ENCODE measurements at places on chromosomes 4 and X.

DNA sequence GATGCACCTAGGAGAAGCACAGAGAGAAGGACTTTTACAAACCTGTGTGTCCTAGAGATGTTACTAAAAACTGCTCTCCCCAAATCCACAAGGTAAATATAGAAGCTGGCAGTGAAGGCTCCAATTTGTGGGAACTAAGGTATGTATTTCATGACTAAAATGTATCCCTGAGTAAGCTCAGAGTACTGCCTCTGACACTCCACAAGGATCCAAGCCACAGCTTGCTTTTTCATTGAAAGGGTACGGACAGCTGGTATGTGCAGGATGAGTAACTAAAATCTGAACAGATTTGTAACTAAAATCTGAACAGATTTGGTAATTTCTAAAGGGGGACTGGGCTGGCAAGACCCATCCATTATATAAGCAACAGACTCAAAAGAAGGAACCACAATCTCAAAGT lies 187.6 kb downstream of the DCLK2 start:
- no peak for DNase-seq

GRCh38 chrX:27918799-27919198 lies 62.5 kb downstream of the DCAF8L1 start:
- DNase-seq = no peak

- DNase-seq = no peak
These were observed 216.1 kb upstream of the FAT1 start for GRCh38 chr4:186939766-186940165.

- DNase-seq = no peak
These were observed 227.3 kb downstream of the KDR start for GRCh38 chr4:54898056-54898562.

DNA sequence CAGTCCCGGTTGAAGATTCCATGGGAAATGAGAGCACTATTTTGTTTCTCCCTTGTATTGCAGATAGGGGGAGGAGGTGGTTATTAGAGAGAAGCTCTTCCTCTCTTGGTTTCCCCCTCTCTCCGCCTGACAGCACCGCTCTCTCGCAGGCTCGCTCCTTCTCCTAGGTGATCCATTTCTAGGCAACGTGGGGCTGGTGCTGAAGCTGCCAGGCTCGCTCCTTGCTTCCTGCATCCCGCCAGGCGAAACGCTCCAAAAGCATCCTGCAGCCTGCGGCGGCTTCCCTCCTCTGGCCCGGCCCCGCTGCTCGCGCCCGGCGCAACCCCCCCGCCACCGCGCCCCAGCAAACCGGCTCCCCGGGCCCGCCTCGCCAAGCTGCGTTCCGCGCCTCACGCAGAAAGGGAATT lies at the start of gene GRID2:
Gene GRID2, plus strand, starts transcription at position 346 of the 407 bp plus-strand sequence.
- peak; percentile 76 for DNase-seq

GRCh38 chr4:13174001-13174400 lies 310.1 kb downstream of the RAB28 start:
- DNase-seq = no peak

DNA sequence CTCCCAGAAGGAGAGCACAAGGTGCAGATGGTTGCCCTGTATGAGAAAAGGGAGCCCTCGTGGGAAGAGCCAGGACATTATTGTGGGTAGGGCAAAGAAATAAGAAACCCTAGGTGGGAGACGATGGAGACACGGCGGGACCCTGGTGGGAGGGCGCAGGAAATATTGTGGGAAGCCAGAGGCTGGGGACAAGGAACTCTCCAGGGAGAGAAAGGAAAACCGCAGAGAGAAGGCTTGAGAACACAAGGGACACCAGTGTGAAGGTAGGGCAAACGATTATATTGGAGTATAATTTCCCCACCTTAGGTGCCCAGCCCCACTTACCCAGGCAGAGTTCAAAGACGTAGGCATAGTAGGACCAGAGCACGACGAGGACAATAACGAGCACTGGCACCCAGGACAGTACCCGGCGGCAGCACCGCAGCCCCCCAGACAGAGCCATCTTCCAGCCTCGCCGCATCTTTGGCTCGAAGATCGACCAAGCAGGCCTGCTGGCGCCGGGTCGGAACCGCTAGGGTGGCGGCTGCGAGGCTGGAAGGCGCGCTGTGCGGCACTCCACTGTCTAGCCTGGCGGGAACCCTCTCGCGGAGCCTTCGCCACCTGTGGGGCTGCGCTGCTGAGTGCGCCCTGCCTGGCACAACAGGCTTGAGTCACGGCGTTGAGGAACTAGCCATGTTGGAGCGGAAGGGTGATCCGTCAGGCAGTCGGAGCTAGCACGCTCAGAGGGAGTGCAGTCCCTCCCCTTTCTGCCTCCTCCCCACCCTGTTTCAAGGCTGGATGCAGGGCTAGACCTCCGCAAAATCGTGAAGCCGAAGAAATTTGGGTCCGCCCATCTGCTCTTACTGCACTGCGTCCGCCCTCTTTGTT lies at the start of gene ZDHHC15:
Gene ZDHHC15, minus strand, starts transcription at position 473 of the 867 bp plus-strand sequence. Its CDS starts 13 bp downstream, at position 460.
- DNase-seq = peak; percentile 25

DNA sequence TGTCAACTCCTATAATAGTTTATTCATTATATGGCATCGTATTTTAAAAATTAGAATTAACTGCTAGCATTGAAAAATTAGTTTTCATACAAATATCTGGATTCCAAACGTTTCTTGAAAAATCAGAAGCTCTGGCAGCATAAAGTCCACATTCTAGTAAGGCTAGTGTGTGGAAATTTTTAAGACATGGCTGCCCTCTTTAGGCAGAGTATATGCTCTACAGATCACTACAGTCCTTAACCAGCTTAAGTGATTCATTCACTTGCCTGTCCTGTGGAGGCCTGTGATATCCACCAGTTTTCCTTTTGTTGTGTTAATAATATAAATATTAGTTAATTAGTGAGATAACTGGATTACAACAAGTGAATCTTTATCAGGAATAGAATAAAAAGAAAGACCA lies 287.2 kb downstream of the OPHN1 start:
- no peak for DNase-seq

- DNase-seq = no peak
These were observed 219.2 kb upstream of the FAT1 start for GRCh38 chr4:186942758-186943377.

DNA sequence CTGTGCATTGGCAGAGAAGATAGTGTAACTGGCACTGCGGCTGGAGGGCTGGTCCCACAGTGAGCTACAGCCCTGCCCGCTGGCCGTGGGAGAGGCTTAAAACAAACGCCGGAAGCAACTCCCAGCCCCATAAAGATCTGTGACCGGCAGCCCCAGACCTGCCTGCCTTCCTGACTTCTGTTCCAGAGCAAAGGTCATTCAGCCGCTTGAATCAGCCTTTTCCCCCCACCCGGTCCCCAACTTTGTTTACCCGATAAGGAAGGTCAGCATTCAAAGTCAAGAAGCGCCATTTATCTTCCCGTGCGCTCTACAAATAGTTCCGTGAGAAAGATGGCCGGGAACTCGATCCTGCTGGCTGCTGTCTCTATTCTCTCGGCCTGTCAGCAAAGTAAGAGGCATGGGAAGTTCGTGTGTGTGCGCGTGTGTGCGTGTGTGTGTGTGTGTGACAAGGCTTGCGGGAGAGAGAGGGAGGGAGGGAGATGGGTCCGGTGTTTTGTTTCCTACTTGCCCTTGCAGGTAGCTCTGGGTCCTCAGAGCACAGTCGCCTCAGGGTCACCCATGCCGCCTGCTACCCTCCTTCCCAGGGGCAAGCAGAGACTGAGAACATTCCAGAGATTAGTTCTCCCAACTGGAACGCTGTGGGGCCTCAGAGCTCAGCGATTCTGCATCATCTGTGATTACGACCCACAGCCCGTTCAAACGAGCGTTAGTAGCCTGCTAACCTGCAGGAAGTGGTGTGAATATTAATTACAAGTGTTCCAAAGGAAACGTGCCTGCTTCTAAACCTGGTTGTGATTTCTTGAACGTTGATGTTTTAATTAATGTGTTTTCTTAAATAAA lies at the start of gene MGST2:
Gene MGST2, plus strand, starts transcription at position 130 of the 840 bp plus-strand sequence. Its CDS starts 201 bp downstream, at position 331.
- DNase-seq = peak; percentile 20

DNA sequence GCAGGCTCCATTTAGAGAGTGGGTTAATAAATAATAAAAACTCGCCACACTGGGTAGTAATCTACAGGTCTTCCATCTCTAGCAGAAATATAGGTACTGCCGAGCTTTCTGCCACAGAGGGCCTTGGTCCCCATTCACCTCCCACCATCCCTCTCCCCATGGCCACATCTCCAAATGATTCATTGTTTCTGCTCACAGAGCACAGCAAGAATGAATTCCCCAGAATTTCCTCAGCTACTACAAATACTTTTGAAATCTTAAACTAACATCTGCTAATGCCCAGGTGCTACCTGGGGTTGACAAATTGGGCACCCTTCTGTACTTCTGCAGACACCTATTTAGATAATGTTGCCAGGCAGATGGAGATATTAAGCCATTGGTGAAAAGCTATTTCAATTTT lies 5.1 kb downstream of the PHEX start:
- DNase-seq = no peak

GRCh38 chrX:129622757-129623301 lies 31.9 kb downstream of the APLN start:
- DNase-seq = no peak

GRCh38 chr4:83272900-83273299 lies 11.7 kb downstream of the COQ2 start:
- no peak for DNase-seq

- DNase-seq = no peak
These were observed 837 bp downstream of the NAT8L start for GRCh38 chr4:2059726-2060602.

DNA sequence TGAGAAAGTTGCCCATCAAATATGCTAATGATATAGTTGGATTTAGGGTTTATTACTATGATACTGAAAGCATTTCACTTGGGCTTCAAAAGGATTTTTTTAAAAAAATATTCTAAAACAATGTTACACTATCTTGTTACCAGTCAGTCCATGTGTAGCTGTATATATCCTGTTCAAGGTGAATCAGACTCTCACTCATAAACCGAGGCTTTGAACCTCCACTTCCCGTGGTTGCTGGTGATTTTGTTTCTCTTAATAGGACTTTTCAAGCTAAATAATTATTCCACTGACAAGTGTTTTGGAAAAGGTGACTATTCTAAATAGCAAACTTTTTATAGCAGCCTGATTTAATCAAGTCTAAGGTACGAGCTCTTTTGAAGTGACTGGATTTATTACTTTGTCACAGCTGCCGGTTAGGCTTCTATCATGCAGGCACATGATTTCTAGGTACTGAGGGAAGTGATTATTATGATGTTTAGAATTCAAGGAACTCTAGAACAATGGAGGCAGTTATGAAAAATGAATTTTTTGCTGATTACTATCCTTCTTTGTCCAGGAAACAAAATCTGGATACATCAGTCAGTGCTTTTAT lies 287.7 kb downstream of the KCTD8 start:
- no peak for DNase-seq

DNA sequence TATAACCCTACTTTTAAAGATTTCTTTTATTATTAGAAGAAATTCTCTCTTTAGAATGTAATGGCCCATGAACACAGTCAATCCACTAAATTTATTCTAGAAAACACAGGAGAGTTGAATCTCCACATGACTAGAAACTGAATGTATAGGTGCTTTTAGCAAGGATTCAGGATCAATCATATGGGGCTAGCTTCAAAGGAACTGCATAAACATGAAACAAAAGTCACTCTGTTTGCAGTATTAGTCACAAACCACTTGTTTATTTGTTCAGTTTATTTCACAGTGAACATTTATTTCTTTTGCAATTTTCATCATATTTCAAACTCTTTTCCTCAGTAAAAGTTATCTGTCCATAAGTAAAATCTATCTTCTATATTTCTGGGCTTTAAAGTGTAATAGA lies 1604.6 kb downstream of the PCDH18 start:
- no peak for DNase-seq

GRCh38 chr4:100246697-100247096 lies 56.4 kb upstream of the DDIT4L start:
- no peak for DNase-seq

- DNase-seq = no peak
These were observed 31.6 kb upstream of the C1QTNF7 start for GRCh38 chr4:15396157-15396800.

DNA sequence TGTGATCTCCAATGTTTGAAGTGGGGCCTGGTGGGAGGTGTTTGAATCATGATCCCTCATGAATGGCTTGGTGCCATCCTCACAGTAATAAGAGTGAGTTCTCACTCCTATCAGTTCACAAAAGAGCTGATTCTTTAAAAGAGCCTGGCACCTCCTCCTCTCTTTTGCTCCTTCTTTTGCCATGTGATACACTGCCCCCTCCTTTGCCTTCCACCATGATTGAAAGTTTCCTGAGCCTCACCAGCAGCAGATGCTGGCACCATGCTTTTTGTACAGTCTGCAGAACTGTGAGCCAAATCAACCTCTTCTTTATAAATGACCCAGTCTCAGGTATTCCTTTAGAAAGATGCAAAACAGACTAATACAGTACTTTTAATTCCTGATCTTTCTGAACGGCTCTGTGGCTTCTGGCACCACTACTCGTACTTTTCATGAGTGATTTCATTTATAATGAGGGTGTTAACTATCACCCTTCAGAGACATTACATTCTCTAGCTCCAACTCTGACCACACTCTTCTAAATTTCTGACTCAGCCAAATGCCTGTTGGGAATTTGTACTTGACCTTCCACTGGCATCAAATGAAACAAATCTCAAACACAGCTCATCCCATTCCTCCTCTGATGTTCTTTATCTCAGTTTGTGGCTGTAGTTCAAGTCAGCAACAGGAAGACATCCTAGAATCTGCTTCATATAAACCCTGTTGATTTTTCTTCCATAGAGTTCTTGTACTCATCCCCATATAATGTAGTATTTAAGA lies 4.2 kb downstream of the UFSP2 start:
- no peak for DNase-seq

DNA sequence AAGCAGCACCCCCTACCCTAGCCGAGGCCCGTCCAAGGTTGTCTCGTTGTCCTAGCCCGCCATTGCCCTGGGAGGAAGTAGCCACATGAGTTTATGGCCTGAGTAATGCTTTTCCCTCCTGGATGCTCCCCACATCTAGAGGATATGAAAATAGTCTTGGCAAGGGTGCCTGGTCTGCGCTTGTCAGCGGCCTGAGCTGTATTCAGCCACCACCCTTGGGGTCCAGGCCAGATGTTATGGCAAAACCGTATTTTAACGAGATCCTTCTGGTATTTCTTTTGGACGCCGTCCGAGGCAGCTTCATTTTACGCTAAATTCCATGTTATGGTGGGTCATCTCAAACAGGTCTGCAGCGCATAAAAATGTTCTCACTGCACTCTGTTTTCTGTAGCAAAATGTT lies 89.3 kb downstream of the GPR143 start:
- DNase-seq = no peak

GRCh38 chrX:138853936-138854335 lies 142.4 kb upstream of the FGF13 start:
- DNase-seq = no peak

- no peak for DNase-seq
These were observed 28.4 kb upstream of the TADA2B start for GRCh38 chr4:7014815-7015214.

DNA sequence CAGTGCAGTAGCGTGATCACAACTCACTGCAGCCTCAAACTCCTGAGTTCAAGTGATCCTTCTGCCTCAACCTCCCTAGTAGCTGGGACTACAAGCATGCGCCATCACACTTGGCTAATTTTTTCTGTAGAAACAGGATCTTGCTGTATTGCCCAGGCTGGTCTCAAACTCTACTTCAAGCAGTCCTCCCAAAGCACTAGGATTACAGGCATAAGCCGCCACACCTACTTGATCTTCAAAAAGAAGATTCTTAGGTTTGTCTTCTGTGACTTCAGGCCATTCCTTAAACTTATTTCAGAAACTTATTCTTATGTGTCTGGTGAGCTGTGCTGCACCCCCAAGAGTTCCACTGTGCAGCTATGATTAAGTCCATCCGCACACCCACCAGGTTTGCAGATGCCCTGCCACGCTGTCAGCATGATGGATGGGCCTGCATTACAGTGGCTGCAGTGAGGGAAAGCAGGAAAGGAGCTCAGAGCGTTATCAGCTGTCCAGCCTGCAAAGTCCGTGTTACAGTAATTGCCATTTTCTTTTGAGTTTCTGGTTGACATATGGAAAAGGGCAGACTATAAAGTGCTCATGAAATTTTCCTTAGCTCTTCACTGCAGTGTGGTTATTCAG lies 146.6 kb downstream of the AASDH start:
- no peak for DNase-seq

Data from cerebellar nuclear complex (tissue), 1 donor.